ENCODE measurements at places on chromosomes 1 and 21.

DNA sequence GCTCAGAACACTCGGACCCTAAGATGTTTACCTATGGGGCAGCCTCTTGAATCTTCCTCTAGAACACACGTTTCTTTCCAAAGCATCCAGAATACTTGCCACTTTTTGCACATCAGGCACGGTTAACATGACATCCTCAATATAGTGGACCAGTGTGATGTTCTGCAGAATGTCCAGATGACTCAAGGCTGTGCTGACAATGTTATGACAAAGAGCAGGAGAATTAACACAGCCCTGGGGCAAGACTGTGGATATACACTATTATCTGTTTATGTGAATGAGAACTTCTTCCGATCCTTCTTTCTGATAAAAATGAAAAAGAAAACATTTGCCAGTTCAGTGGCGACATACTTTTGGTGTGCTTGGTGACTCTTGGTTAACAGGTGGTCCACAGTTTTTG, 154.3 kb downstream of the PDE4B start:
- no peak for DNase-seq

DNA sequence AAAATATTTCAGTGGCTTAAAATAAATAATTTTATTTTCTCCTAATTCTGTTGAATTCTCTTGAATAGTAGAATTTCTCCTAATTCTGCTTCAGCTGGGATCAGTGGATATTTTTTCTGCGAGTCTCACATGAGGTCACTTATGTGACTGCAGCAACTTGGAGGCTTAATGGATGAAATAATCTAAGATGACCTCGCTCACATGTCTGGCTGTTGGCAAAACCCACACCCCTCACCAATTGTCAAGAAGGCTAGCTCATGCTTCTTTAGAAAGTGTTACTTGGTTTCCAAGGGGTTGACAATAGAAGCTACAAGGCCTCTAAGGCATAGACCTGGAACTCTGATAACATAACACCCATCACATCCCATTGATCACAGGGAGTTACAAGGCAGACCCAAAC, 156.9 kb upstream of the DPYD start:
- DNase-seq = no peak

DNA sequence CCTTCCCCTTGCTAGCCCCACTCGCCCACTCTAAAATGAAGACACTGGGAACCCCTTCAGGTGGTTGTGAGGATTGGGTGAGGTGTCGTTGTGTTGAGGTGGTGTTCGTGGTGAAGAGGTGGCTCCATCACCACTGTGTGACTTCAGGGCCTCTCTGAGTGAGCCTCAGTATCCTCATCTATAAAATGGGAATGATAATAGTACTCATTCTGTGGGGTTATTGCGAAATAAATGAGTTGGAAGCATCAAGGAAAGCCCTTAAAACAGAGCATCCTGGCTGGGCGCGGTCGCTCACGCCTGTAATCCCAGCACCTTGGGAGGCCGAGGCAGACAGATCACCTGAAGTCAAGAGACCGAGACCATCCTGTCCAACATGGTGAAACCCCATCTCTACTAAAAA, 6.7 kb upstream of the MARCKSL1 start:
- no peak for DNase-seq

GRCh38 chr1:232725305-232726047, 79.7 kb upstream of the MAP10 start:
- DNase-seq = no peak

GRCh38 chr1:26542771-26543451, 13.3 kb downstream of the RPS6KA1 start:
- DNase-seq = no peak

- DNase-seq = no peak
These were observed 720 bp upstream of the F3 start for GRCh38 chr1:94542088-94542870.

DNA sequence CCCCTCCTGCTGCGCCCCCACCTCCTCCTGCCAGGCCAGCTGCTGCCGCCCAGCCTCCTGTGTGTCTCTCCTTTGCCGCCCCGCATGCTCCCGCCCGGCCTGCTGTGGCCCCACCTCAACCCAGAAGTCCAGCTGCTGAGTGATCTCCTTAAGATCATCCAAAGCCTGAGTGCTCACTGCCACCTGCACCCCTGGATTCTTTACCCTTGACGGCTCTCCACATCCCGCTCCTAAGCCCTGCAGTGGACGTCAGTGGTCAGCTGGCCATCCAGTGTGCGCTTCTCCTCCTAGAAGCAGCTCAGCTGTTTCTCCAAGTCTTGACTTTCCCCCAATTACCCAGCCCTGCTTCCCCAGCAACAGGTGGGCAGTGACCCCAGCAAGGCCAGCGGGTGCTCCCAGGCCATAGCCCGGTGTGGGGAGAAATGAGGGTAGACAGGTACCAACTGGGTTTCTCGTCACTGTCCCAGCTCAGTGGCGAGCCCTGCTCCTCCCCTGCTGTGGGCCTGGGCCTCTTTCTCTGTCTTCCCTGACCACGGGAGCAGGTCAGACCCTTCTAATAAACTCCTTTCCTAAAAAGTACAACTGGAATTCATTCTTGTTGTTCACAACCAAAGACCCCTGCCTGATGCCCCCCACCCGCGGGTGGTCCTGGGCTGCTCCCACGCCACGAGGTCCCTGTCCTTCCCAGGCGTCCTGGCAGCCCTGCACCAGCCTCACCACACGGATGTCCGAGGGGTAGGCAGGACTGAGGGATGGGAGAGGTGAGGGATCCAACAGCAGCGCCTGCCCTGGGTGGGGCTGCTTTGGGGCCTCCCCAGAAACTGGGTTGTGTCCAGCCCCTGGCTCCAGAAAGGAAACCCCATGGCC, 1.4 kb downstream of the KRTAP10-7 start:
- no peak for DNase-seq

GRCh38 chr1:198605406-198605805, 33.4 kb upstream of the PTPRC start:
- peak; percentile 24 for DNase-seq

- DNase-seq = peak; percentile 3
These were observed 36.7 kb upstream of the MTF2 start for GRCh38 chr1:93042187-93043056.

DNA sequence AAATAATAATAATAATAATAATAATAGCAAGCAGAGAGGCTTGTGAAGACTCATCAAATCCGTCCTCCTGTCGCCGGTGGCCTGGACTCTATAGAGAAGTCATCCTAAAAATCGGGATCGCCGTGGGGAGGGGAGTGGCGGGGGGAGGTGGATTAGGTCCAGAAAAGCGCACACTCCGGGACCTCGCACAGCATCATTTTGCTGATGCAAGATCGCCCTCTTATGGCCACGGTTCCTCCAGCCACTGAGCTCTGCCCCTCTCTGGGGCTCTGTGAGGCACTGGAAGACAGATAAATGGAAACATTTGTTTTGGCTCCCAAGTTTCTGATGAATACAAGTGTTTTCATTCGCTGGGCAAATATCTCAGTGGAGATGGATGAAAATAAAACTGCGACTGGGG, 612.0 kb downstream of the MATN1 start:
- DNase-seq = no peak

DNA sequence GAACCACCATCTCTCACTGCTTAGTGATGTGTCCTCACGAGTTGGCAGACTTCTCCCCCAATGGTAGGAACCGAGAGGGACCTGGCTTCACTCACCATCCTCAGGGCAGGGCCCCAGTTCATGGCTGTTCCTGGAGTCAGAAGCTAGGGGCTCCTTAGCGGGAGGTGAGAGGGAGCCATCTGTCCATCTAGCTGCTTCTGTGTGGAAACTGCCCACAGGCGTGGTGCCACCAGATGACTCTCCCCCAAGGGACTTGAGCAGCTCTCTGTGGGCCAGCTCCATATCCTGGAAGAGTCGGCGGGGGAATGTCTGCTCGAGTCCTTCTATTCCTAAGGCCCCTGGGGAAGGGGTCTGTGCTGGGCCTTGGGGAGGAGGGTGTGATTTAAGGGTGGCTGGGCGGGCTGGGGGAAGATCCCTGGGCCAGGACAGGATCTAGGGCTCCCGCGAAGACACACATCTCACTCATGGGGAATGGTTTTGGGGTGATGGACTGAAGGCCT, 16.3 kb downstream of the LRRC71 start:
- no peak for DNase-seq

DNA sequence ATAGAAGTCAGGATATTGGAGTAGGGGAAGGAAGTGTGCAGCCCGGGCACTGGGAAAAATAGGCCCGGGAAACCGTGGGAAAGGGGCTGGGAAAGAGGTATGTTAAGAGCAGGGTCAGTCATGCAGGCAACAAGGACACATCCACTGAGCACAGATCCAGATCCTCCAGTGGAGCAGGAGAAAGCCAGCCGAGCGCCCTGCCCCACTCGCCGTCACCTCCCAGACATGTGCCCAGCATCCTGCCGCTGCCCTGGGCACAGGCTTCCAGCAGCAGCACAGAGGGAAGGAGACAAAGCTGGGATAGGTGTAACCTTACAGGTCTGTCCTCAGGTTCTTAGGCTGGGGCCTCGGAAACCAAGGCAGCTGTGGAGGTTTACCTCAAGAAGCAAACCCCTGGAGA, 64.2 kb downstream of the FAM163A start:
- no peak for DNase-seq

- DNase-seq = no peak
These were observed 102.6 kb upstream of the ATP1A1 start for GRCh38 chr1:116270316-116271057.

- no peak for DNase-seq
These were observed 19.4 kb downstream of the RHBG start for GRCh38 chr1:156388174-156389137.

- DNase-seq = no peak
These were observed 80.6 kb downstream of the NAV1 start for GRCh38 chr1:201619513-201619912.

- no peak for DNase-seq
These were observed 294.2 kb downstream of the KIF26B start for GRCh38 chr1:245448975-245449431.

DNA sequence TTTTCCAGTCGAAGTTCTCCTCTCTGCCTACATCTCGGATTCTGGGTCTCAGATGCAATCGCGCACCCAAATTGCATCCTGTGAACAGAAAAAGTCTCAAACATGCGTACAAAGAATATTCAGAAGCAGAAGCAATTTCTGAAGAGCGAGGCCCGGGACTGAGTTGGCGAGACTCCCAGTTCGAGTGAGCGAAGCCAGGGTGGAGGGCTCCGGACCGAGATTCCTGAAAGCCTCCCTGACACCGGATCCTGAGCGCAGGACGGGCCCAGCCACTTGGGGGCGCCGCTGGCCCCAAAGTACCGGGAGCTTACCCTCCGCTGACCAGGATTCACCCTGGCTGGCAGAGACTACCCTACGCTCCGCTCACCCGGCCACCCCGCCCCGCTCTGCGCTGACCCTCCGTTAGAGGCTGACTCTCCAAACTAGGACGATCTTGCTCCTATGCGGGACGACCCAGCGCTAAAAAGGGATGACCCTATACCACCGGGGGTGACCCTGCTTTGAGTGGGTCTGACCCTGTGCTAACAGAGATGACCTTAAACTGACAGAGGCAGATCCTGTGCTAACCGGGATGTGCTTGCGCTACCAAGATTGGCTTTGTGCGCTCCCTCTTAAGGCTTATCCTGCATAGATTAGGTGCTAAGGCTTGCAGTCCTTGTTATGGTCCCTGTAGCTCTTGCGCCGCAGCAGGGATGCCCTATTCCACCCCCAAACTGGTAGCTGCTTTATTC, 12.1 kb downstream of the FOXD2 start:
- no peak for DNase-seq

DNA sequence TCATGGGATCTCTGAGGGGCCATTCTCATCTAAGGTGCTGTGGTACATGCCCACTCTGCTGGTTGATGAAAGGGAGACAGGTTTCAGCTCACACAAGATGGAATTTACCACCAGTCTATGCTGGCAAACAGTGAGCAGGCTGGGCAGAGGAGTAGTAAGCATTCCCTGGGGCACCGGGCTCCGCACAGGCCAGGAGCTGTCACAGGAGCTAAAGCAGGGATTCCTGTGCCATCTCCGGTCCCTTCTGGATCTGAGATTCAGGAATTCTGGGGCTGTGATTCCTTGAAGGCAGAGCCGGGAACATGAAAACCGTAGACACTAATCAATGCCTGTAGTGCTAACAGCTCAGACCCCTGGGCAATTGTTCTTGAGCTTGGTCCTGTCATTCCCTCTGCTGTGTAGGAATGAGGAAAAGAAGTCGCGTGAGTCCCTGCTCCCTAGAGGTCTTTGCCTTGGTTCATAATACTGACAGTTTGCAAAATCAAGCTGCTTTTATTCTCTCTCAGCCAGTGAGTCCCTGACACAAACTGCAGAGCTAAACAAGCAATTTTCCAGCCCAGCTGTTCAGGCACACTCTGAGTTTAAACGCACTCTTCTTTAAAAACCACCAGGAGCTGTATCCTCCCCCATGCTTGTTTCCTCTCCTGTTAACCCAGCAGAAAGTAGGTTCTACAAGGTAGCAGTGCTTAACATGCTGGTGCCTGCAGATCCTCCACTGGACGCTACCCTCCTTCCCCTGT, 52.5 kb downstream of the MDM4 start:
- DNase-seq = no peak
